CD8-positive, alpha-beta T cell (primary cell): ENCODE measurements at places on chromosomes 4 and X.

GRCh38 chrX:51598899-51599298 is 19.8 kb downstream of the CENPVL3 start:
- no peak for DNase-seq

GRCh38 chr4:6277935-6278800 is 8.5 kb downstream of the WFS1 start:
- DNase-seq = no peak

DNA sequence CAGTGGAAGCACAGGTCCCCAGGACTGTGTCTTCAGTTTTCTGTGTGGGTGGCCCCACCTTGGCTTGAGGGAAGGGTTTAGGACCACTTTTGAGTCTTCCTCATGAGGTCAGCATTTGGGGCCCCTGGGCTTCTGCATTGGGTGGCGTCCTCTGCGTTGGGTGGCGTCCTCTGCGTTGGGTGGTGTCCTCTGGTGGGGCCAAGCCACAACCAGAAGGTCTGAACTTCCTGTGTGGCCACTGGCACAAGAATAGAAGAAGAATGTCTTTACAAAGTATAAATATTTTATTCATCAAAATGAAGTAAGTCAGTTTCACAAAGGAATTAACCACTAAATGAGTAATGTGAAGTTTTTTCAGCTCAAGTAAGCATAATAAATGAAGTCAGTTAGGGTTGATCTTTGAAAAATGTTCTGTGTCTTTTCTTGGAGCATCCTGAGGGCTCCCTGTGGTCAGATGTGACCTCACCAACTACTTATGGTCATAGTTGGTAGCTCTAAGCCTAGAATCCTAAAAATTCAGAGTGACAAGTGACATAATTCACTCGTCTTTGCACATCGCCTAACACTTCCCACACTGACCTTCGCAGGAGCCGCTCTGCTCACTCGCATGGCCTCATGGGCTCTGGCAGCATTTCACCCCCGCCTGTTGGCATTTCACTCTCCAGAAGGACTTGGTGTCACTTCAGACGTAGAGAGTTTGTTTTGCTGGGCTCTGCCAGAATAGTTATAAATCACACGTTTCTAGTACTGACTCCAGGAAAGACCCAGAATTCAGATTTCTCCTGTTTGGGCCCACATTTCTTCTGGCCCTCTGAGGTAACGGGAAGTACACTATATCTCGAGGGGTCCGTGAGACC is 39.0 kb upstream of the HGFAC start:
- no peak for DNase-seq

DNA sequence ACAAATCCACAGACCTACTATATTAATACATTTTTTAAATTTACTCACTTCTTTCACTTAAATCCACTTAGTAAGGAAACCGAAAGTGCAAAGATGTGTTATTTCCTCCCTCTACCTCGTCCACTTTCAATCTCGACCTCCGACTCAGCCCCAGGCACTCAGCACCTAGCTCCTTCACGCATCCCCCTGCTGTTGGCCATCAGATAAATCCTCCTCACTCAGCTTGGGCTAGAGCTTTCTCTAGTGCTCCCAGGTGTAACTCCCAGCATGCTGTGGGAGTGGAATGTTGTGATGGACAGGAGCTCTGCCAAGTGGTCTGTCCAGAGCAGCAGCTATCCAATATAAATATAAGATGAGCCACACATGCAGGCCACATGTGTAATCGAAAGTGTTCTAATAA is 26.7 kb upstream of the TEC start:
- DNase-seq = no peak

DNA sequence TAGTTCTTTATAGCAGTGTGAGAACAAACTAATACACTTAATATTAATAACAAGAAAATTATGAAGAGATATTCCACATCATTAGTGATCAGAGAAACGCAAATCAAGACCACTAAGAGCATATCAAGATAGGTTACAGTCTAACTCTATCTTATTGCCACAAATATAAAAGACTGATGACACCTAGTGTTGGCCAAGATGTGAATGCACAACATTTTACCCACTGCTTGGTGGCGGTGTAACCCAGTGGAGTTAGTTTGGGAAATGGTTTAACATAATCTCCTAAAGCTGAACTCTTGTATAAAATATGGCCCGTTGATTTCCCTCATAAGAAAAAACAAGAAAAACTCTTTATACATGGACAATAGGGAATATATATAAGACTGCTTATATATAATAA is 92.4 kb downstream of the SLITRK2 start:
- no peak for DNase-seq

- DNase-seq = no peak
Observed at GRCh38 chr4:30721185-30722091, 1.3 kb downstream of the PCDH7 start.

DNA sequence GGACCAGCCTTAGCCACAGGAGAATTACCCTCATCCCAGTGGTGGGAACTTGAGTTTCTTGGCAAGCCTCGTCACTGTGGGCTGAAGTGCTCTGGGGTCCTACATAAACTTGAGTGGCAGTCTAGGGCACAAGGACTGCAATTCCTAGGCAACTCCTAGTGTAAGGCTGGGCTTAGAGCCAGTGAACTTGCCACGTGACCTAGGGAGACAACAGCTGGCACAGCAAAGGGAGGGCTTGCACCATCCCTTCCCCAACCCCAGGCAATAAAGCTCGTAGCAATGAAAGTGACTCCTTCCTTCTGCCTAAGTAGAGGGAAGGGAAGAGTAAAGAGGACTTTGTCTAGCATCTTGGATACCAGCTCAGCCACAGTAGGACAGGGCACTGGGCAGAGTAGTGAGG is 81.8 kb downstream of the TEX11 start:
- no peak for DNase-seq

GRCh38 chr4:48247878-48248558 is 21.6 kb downstream of the TEC start:
- no peak for DNase-seq

DNA sequence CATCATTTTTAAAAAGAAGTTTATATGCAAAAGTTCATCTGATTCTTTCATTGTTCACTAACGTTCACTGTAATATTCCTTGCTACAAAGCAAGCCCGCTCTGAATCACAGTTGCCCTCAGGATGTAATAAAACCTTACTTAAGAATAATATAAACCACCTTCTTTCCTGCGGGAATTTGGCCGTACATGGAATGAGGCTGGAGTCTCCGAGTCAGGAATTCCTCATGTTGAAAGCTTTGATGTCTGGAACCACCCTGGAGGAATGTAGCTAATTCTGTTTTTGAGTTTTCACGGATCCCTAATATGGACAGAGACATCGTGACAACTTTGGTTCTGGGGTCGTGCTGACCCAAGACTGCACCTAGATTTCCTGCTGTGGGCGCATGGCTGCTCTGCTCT is 58.5 kb downstream of the CRLF2 start:
- DNase-seq = no peak

GRCh38 chr4:105147553-105148161 is 981 bp downstream of the TET2 start:
- peak; percentile 53 for DNase-seq

GRCh38 chrX:47218920-47219815 is 687 bp downstream of the CDK16 start:
- peak; percentile 32 for DNase-seq

DNA sequence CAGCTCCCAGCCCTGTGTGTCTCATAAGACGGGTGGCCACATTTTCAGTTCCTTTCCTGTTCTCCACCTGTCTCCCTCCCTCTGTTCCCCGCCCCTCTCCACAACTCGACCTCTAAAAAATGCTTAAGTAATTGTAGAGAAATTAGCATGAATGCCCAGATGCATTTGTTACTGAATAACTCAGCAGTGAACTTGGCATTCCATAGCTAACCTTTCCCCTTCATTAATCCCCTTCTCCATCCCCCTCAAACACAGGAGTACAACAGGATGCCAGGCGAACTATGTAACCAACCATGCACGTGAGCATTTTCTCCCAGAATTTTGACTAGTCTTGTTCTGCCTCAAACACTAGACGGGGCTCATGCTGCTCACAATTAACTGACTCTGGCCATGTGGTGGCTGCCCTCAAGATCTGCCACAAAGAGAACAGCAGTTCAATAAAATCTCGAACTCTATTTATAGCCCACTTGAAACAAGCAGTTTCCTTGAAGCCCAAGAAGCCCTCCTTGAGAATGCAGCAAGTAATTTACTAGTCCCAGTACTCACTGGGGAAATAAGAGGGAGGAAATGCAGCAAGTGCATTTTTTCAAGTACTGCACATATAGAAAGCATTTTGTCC is 351.2 kb downstream of the ARHGAP24 start:
- DNase-seq = no peak

DNA sequence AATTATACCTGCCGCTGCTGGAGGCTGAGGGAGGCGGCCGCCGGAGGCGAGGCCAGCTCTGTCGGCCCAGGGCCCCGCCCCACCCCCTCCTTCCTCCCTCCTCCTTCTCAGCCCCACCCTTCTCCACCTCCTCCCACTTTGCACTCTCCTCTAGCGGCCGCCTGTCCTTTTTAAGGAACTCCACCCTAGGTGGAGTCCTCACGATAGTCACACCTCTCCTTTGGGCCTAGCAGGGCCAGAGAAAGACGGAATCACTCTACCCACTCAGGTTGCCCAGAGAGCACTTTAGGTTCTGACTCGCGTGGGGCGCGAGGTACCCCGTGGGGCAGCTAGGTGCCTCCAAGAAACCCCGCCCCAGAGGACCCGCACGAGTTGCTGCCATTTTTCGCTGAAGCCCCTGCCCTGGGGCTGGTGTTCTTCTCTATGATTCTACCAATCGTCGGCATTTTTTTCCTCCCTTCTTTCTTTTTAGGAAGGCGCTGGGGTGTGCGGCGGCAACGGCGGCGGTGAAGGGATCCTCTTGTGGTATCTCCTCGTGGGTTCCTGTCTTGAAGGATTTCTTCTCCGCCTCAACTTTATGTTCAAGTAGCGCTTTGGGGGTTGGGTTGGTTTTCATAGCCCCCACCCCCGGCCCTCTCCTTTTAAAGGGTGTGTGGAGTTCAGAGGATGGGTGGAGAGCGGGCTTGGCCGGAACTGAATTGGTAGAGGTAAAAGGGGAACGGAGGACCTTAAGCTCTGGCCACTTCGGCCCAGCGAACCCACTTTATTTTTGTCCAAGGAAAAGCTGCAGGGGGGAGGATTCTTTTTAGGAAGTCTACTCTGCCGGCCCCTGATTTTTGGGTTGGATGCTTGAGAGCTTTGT is at the start of gene KLF8:
TSS of gene KLF8 (plus strand) at position 136 of the 862 bp plus-strand sequence. CDS start 979 bp downstream, outside the sequence.
- no peak for DNase-seq

GRCh38 chr4:111210595-111210994 is 587.7 kb upstream of the PITX2 start:
- no peak for DNase-seq

- DNase-seq = no peak
Observed at GRCh38 chrX:68761086-68761485, 67.7 kb upstream of the EFNB1 start.
